Stimulated activated CD4-positive, alpha-beta T cell treated with anti-CD3 and anti-CD28 coated beads, Interleukin-4, amount 100 ng/mL, for 1 hour (primary cell): ENCODE measurements at places on chromosomes 5 and 9.
A peak's percentile ranks its signal among the peaks of the same experiment; 100 is the strongest.

DNA sequence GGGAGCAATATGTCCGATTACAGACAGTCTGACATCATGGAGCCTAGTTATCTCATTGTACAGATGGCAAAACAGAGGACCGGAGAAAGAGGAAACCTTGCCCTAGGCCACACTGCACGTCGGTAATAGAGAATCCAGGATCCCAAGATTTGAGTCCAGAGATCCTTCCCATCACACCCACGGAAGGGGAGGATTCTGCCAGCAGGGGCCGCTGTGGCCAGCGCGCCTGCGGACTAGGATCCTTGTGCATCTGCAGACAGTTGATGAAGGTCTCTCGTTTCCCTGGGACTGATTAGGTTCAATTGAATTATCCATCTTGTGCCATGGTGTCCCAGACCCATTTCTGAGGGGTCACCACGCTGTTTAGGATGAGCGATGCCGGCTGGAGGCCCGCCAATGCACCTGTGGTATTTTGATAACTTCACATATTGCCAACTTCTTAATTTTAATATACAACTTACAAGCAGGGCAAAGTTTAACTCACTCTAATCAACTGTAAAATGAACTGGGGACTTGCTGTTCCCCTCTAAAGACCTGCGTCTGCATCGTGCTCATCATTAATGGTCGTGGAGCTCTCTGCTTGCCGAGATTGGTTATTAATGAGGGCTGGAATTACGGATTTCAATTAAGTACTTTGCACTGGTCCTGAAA lies 592.7 kb upstream of the BRINP1 start:
- no peak for DNase-seq

- no peak for DNase-seq
Observed at GRCh38 chr5:170206216-170206615, 26.6 kb upstream of the C5orf58 start.

DNA sequence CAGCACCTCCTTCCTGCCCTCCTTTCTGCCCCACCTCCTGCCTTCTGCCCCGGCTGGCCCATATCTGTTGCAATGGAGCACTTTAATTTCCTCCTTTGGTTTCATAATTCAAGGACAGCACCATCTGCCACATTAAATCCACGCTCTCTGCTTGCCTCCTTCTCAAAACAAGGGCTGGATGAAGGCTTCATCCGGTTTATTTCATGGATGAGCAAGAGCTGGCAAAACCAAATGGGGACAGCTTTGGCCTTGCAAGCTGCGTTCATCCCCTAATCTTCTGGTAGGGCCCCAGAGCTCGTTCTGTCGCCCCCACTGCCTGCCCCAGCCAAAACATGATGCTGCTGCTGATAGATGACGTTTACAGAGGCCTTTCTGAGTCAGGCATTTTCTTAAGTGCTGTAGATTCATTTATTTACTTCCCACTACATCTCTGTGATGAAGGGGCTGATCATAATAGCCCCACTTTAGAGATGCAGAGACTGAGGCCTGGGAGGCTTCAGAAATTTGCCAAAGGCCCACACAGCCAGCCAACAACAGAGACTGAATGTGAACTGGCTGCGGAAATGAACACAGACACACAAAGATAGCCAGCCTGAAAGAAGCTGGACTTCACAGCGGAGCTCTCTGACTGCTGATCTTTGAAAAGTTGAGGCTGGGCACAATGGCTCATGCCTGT lies 115.6 kb upstream of the CPEB4 start:
- no peak for DNase-seq

- no peak for DNase-seq
Observed at GRCh38 chr9:75085640-75086039, 2.3 kb downstream of the NMRK1 start.

- DNase-seq, result no peak
Observed at GRCh38 chr9:111870774-111871498, 25.7 kb upstream of the UGCG start.

- no peak for DNase-seq
Observed at GRCh38 chr9:95727947-95728520, 147.5 kb upstream of the ERCC6L2 start.

- no peak for DNase-seq
Observed at GRCh38 chr9:28967226-28967625, 1393.9 kb upstream of the C9orf72 start.

DNA sequence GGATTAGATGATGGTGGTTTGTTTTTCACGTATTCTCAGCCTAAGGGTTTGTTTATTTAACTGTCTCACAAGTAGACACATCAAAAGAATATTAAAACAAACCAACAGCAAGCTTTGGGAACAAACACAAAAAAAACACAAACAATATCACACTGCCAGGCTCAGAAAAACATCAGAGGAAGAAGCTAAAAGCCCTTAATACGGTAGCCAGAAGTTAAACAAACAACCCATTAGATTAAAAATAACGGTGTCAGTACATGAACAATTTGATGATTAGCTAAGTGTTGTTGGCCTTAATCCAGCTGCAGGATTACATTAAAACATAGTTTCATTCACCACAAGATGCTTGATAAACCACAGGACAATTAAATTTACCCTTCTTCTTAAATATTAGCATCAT lies 15.9 kb upstream of the DMRT2 start:
- no peak for DNase-seq

DNA sequence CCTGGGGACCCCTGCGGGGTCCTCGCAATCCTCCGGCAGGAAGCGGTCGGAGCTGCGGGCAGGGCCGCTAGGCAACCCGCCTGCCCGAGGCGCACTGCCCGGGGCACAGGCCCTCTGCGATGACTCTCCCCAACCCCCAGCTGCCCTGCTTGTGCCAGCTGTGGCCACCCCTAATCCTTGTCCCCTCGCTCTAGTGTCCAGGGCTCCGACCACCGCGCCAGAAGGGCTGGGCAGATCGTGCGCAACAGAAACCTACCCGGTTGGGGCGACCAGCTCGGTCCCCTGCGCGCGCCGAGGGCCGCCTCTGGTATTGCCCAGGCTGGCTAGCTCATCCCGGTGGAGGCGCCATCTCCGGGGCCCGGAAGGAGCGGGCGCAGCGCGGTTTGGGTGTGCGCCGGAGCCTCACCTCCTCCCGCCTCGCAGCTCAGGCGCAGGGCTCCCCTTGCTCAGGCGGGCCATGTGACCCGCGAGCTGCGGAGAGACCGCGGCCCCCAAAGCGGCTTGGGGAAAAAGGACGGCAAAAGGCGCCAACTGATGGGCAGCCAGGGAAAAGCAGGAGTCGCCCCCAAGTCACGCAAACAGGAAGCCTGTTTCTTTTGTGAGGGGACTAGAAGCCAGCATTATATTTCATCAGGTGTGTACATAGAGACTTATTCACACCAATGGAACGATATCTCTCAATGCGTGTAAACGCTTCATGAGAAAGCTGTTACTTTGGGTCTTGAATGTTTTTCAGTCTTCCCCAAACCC lies 46.8 kb upstream of the RNF20 start:
- DNase-seq, result peak; percentile 2

DNA sequence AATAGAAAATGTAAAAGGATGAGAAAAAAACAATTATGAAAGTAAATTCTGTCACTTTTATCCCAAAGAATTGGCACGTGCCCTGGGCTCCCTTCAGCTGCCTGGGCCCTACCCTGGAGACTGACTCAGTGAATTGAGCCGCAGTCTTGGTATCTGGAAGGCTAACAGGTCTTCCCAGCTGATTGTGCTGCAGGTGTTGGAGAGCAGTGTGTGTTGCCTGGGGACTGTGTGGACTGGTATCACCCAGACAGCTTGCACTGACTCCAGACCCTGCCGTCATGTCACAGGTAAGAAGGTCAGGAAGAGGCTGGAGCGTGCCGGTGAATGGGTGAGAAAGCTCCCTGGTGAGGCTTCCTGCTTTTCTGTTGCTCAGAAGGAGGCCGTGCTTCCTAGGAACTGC lies 83.3 kb downstream of the AOPEP start:
- no peak for DNase-seq

GRCh38 chr9:88628811-88629210 lies 93.8 kb downstream of the NXNL2 start:
- DNase-seq, result no peak

DNA sequence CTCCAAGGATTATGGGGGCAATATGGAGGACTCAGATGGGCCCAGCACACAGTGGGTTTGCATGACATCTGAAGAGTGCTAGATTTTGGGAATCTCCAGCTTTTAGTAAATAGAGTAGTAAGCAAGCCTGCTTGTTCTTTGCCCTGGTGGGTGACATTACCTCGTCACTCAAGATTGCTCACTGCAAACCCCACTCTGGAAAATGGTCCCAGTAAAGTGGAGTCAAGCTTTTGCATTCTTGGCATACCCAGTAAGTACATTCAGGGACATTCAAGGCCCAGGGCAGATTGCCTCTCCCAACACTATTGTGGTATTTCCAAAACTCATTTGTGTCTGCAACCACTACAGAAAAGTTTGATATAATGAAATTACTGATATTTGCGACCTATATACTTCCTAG lies 118.5 kb downstream of the INVS start:
- DNase-seq, result no peak

DNA sequence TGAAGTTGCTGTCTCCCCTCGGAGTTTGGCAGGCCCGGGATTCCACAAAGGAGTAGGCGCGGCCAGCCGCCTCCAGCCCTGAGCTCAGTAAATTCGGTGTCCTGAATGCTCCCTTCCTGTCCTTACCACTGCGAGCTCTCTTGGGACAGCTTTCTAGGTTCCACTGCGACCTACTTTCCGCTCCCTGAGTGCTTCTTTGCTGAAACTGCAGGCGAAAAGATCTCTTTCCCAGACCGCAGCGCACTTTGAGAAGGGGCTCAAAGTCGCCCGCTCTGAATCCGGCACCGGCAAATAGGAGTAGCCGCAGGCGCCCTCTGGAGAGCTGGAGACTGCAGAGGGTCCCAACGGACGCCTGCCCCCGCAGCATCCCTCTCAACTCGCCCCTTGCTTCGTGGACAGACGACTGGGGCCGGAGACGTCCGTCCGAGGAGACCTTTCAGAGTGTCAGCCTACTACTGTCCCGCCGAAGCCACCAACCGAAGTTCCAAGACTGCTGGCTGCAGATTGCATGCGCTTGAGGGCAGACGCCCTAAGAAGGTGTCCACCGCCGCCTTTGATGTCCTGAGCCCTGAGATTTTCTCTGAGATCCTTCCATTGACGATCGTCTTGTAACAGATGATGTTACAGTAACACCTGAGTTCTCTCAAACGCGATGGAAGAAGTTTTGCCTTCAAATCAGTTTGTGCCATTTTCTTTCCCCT lies 96.0 kb downstream of the ANXA2R start:
- no peak for DNase-seq

GRCh38 chr9:18429070-18429469 lies 44.9 kb upstream of the ADAMTSL1 start:
- DNase-seq, result no peak

- no peak for DNase-seq
Observed at GRCh38 chr5:166860426-166860825, 1431.0 kb upstream of the WWC1 start.

DNA sequence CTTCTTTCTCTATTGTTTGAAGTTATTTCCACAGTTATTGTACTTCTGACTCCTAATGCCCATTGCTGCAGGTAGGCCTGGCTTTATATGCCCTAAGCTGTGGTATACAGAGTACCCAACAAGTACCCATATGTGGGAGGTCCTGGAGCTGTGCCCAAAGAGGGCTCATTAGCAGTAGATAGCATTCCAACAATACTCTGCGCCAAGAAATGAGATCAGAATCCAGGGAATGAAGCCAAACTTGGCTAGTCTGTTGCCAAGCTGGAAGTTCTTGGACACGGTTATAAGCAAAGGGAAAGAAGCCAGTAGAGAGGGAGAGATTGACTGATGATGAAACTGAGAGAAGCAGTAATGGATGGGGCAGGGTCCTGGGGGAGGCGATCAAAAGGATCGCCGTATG lies 29.7 kb upstream of the FAM169A start:
- DNase-seq, result no peak

DNA sequence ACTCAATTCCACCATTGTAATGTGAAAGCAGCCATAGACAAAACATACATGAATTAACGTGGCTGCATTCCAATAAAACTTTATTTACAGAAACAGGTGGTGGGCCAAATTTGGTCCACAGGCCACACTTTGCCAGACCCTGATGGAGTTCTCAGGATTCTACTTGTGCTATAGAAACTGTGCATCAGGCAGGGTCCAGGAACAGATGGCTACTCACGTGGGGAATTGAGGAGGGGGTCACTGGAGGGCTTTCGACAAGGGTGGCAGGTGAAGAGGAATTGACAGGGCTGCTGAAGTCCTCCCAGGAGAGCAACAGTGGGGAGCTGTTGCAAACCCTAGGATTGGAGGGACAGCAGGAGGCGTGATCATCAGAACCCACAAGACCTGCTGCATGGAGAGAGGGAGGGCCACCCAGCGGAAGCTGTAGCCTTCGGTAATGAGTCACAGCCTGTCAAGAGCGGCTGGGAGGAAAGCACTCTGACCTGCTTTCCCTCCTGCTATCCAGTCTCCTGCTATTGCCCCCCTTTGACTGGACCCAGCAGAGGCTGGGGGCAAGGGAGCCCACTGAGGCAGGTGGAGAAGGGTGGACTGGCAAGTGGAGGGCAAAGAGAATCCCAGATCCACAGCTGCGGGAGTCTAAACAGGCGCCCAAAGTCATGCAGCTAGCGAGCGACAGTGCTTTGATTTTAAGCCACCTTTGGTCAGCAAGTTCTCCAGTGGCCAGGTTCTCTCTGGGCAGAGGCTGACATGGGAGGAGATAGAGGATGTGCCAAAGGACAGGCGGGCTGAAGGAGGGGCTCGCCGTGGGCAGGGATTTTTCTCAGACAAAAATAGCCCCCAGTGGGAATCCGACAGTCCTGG lies 138.3 kb upstream of the SMIM23 start:
- no peak for DNase-seq

GRCh38 chr9:133961226-133962165 lies 30.6 kb downstream of the VAV2 start:
- no peak for DNase-seq

- DNase-seq, result no peak
Observed at GRCh38 chr5:155982354-155982753, 344.6 kb upstream of the SGCD start.

DNA sequence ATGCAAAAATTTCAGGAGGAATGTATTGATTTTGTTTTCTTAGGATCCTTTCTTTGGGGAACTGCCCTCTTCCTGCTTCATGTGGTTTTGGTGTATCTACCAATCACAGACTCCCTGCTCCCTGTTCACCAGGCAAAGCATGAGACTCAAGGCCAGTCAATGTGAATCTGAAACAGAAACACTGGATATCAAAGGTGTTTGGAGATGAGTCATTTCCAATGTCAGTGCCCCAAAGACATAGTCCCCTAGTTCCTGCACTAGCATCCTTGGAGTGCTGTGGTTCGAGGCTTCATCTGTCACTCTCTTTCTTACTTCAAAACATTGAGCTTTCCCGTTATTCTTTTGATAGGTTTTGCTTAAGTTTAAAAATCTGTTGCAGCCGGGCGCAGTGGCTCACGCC lies 8.1 kb downstream of the PPP3R2 start:
- DNase-seq, result no peak

GRCh38 chr5:59579824-59580167 lies 313.7 kb downstream of the PDE4D start:
- no peak for DNase-seq
